ENCODE measurements at places on chromosomes 12 and 14.

GRCh38 chr14:26766726-26767125, 168.9 kb upstream of the NOVA1 start:
- no peak for DNase-seq

DNA sequence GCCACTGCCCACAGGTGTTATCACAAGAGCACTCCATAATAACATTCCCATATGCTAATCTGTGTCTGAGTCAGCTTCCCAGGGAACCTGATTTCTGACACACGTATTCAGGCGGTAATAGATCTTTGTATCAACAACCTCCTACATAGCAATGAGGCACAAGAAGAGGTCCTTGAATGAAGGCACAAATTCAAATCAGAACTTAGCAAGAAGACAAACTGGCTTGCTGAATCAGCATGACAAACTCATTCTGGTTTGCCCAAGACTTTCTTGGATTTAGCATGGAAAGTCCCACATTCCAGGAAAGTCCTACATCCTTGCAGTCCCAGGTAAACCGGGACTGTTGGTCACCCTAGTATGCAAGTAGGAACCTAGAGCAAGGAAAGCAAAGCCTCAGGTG, 33.9 kb upstream of the RNU6-7 start:
- DNase-seq, result no peak

DNA sequence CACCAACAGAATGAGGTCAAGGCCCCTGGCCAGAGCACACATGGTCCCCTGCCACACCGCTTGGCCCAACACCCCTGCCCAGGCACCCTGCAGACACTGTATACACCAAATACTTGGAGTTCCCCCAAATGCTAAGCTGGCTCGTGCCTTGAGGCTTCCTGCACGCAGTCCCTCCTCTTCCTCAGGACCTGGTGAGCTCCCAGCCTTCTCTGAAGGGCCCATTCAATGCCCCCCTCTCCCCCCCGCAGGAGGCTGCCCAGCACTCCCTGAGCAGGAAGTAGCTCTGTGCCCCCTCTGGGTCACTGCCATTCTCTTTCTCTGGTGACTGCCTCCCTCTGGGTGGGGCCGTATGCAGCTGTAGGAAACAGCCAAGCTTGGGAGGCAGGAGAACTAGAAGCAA, 75.3 kb downstream of the ITPK1 start:
- DNase-seq, result no peak

DNA sequence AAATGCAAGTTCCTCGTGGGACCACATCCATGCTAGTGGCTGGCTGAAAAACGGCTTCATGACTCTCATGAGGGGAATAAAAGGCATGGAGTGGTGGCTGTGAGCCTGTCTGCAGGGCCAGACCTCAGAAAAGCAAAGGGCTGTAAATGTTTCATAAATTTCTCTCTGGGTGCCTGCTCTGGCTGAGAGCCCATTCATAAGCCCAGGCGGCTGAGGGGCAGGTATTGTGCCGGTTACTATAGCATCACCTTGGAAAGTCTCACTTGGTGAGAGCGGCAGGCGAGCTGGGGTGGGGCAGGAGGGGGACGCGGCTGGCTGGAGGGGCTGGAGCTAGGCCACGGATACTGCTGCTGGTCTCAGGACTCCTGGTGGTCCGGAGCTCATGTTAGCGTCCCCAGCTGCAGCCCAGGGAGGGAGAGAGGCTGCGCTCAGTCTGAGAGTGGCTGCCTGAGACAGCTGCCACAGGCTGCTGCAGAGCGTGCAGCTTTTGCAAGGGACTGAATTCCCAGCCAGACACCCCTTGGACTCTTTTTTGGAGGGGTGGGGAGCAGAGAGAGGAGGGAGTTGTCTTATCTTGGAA, at the start of gene SLC17A8:
Gene SLC17A8 (plus strand): TSS at position 431 of the 580 bp plus-strand sequence. CDS start 318 bp downstream, outside the sequence.
- DNase-seq, result no peak

- no peak for DNase-seq
Observed at GRCh38 chr14:76349993-76350392, 25.9 kb upstream of the ESRRB start.

GRCh38 chr14:67420102-67420739, 8.3 kb upstream of the PLEK2 start:
- DNase-seq, result peak; percentile 79

DNA sequence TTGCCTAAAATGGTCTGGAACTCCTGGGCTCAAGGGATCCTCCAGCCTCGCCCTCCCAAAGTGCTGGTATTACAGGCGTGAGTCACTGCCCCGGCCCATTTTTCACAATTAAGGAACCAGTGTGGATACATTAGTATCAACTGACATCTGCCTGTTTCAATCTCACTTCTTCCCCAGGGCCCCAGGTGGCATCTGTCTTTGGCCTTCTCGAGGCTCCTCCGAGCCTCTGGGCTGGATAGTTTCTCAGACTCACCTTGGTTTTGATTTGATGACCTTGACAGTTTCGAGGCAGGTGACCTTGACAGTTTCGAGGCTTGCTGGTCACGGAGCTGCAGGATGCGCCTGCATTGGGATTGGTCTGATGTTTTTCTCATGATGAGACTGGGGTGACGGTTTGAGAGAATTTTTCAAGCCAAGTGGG, 41.0 kb upstream of the NCOR2 start:
- no peak for DNase-seq

DNA sequence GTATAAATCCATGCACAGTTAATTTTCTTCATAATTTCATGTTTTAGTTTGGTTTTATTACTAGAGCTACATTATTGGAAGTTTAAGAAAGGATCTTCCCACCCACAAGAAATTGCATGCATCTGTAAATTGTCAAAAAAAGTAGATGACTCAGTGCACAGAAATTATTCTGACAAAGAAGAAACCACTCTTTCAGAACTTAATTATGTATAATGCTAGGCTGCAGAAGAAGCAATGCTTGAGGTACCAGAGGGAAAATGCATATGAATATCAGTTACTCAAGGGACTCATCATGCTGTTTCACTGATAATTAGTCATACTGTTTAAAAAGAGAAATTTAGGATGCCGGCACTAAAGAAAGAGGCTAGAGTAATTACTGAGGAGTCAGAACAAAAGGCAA, 147.0 kb downstream of the SLC16A7 start:
- DNase-seq, result no peak

- no peak for DNase-seq
Observed at GRCh38 chr12:78457938-78458337, 406.6 kb upstream of the SYT1 start.

- no peak for DNase-seq
Observed at GRCh38 chr14:65483647-65484046, 71.1 kb downstream of the FUT8 start.

DNA sequence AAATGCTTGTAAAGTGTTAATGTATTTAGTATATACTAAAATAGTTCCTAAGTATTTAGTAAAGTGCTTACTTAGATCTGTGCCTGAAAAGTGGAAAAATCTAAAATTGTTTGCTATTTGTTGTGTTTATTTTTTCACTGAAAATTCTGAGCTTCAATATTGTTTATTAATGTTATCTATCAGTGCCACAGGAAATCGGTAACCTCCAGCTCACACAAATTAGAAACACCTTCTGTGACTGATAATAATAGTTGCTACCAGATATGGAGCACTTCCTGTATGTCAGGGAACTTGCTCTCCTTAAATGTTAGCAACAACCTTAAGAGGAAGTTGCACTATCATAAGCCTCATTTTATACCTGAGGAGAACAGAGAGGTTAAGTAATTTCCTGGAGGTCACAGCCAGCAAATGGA, 723 bp upstream of the LRP10 start:
- DNase-seq, result peak; percentile 70

DNA sequence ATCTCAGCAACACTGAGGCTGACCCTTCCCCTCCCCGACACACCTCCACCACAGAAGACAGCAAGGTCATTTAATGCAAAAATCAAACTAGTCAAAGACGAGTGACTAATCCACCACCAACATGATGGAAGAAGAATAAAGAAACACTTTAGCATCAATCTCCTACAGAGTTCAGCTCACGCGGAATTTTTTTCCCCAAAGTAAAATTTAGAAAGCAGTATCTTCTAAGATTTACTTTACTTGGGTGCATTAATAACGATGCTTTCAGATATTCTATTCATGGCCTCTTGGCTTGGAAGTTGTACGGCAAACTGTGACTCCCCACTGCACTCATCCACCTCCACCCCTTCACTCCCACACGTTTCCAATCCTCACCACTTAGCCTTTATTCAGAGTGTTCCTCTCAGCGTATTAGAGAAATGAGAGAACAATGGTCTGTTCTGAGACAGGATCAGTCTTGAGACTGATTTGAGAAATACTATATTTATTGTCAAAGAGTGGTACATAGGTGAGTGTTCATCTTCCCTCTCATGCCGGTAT, 1.9 kb downstream of the EGLN3 start:
- no peak for DNase-seq

GRCh38 chr12:54977155-54977554, 7.4 kb downstream of the TESPA1 start:
- DNase-seq, result no peak

DNA sequence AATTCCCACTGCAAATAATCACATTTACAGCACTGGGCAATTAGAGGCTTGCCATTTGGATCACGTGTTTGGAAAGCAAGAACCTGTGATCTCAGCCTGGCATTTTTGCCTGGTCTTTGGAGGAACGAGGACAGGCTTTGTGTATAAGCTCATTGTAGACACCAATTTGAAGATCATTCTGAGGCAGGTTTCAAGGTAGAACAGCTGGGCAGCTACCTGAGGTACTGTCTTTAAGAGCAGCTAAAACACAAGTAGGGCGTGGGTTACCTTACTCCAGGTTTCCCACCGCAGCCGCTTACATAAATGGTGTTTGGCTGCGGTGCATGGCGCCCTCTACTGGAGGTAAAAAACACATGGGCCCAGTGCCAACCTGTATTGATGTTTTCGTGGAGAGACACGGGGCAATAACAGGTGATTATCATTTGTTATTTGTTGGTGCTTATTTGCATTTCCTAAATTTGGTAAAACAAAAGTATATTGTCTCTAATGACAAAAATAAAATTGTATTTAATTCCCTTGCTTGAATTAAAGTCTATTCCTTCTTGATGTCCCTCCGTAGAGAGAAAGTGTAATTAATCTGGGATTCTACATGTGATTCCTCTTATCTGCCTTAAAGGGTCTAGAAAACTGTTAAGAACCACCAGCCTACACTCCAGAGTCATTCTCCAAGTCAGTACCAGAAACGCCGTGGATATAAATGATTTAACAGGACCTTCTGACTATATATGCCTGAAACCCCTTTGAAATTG, 69.7 kb downstream of the SVOP start:
- DNase-seq, result peak; percentile 73

- DNase-seq, result no peak
Observed at GRCh38 chr14:104581521-104581920, 2.0 kb downstream of the C14orf180 start.

DNA sequence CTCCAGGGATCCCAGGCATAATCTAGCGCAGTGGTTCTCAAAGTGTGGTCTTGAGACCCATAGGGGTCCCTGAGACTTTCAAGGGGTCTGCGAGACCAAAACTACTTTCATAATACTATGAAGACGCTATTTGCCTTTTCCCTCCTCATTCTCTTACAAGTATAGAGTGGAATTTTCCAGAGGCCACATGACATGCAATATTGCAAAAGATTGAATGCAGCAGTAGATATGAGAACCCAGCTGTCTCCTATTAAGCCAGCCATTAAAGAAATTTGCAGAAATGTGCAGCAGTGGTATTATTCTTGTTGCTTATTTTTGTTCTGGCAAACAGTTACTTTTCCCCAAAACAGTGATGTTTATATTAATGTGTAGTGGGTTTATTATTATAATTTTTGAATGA, 62.8 kb downstream of the VWF start:
- no peak for DNase-seq

DNA sequence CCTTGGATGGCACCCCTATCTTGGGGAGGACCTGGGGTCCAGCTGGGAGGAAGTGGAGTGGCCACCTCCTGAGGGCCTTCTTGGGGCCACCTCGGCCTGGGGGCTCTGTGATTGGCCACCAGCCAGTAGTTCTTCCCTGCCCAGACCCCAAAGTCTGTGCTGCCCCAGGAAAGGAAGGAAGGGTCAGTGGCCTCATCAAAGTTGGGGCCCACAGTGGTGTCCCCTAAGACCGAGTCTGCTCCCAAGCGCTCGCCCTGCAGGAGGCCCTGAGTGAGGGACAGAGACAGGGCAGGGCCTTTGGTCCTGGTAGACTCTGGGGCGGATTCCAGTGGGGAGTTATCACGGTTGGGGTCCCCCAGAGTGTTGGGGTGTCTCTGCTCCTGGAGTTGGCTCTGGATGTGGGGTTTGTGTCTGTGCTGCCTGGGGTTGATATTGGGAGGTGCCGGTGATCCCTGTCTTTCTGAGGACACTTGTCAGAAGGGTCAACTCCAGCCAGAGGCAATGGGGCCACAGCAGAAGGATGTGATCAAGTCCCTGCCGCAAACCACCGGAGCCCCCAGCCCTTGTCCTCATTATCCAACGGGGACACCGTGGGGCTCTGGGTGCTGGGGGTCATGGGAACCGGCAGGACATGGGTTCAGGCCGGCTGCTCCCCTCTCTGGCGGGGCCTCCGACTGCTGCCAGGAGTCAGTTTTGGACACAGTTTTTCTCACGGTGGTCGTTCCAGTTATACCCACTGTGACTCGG, 364.3 kb downstream of the TMEM121 start:
- DNase-seq, result no peak

- no peak for DNase-seq
Observed at GRCh38 chr12:6779708-6780432, 7.5 kb downstream of the LAG3 start.

- no peak for DNase-seq
Observed at GRCh38 chr12:52032446-52032803, 18.8 kb upstream of the NR4A1 start.

DNA sequence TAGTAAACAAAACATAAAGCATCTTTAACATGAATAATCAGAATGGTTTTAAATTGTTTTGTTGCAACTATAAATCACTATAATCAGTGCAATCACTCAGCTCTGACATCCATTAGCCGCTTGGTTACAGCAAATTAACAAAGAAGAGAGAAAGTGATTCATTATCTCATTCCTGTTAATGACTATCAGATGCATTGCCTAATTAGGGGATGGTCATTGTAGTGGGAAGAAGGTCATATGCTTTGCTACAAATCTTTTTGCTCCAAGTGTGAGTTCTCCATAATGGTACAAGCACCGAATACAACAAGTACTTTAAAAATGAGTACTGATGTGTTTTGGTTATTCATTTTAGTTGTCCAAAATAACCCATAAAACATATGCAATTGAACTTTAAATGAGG, 272.0 kb downstream of the AKAP6 start:
- no peak for DNase-seq

DNA sequence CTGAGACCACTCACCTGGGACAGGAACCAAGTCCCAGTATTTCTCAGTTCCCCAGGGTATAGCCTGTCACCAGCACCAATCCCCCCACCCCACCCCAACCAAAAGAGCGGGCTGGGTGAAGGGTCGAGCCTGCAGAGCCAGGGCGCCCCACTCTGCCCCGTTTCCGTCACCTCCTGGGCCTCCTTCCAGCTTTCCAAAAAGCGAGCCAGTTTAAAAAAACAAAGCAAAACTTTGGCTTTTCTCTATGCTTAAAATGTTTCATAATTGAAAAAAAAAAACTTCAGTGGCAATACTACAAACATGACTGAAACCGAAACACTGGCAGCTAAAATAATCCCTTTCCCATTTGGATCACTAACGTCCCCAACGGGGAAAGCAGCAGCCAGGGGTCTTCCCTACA, 7.5 kb downstream of the CAMKK2 start:
- no peak for DNase-seq

GRCh38 chr12:52087961-52088820, 8.7 kb downstream of the SMIM41 start:
- DNase-seq, result no peak

- DNase-seq, result no peak
Observed at GRCh38 chr12:56572288-56572687, 50.7 kb downstream of the RBMS2 start.

- DNase-seq, result no peak
Observed at GRCh38 chr12:66314278-66314677, 12.0 kb downstream of the HELB start.

GRCh38 chr12:66048835-66049537, 81.6 kb downstream of the LLPH start:
- DNase-seq, result no peak

Data from hematopoietic multipotent progenitor cell treated with erythropoietin and hydrocortisone succinate and interleukin-3 and kit ligand, for 15 days (in vitro differentiated cells).